ENCODE measurements at places on chromosomes 7 and 10.

- DNase-seq, result peak; percentile 92
These were observed 1455.7 kb upstream of the CELF2 start for GRCh38 chr10:9561821-9562505.

GRCh38 chr7:27834179-27834921 is 94.4 kb downstream of the TAX1BP1 start:
- no peak for DNase-seq

- DNase-seq, result no peak
These were observed 106.0 kb downstream of the GALNT17 start for GRCh38 chr7:71237945-71238344.

DNA sequence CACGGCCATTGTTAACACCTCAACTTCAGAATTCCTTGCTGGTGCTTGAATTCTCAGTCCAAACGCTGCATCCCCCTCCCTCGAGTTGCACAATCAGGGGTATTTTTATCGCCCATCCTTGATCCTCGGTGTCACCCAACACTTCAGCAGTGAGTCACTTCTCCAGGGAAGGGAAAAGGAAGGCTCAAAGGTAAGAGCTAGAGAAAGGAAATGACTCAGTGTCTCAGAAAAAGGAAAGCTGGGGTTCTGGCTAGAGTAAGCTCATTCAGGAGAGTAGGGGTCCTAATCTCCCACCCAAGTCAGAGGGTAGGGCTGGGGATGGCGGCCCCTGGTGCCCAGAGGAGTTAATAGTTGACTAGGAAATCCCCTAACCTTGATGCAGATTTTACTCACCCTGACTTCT is 39.8 kb upstream of the TRIM8 start:
- DNase-seq, result no peak

GRCh38 chr10:52256832-52257691 is 57.0 kb upstream of the DKK1 start:
- no peak for DNase-seq

GRCh38 chr7:157194948-157195347 is 56.2 kb downstream of the UBE3C start:
- DNase-seq, result no peak

- DNase-seq, result no peak
These were observed 121.1 kb downstream of the ZNF277 start for GRCh38 chr7:112327566-112327965.

DNA sequence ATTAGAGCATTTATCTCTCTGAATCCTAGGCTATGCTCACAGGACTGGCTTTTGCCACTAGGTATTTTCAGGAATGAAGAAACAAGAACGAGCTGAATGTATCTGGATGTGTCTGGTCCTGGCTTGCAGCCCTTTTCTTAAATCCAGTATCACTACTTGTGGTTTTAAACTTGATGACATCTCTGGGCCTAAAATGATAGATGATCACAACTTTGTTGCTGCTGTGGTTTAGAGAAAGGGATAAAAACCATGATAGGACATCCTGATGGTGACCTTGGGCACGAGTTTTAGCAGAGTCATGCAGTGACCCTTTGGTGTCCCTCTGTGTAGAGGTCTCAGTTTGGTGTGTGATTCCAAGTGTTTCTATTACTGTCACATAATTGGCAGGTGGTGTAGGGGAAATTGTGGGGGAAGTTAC is 31.7 kb upstream of the SEMA3C start:
- DNase-seq, result no peak

DNA sequence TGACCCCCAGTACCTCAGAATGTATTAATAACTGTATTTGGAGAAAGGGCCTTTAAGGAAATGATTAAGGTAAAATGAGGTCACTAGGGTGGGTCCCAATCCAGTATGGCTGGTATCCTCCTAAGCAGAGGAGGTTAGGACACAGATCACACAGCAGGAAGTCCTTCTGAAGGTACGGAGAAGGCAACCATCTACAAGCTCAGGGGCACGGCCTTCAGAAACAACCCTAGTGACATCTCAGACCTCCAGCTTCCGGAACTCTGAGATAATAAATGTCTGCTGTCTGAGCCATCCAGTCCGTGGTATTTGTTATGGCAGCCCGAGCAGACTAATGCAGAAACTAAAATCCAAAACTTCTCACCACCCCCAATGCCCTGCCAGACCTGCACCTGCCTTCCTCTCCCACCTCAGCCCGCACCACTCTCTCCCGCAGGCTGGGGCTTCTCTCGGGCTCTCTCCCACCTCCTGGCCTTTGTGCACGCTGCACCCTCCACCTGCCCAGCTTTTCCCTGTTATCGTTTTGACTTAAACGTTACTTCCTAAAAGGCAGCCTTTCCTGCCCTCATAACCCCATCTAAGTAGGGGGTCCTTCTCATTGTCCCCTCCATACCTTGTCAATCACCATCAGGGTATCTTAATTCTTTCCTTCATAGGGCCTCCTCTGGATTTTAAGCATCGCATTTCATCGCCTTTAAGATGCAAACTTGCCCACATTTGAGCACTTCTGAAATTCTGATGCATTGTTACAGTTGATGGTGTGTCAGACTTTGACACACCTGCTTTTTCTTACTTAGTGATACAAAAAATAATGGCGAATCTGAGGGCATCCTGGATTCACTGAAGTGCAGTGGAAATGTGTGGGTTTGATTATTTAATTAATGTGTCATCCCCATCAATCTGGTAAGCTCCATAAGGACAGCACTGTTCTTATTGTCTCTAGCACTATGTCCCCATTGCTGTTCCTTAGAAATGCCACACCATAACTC is 32.2 kb upstream of the AQP1 start:
- no peak for DNase-seq

GRCh38 chr7:104992306-104992705 is 21.7 kb upstream of the KMT2E start:
- DNase-seq, result no peak

DNA sequence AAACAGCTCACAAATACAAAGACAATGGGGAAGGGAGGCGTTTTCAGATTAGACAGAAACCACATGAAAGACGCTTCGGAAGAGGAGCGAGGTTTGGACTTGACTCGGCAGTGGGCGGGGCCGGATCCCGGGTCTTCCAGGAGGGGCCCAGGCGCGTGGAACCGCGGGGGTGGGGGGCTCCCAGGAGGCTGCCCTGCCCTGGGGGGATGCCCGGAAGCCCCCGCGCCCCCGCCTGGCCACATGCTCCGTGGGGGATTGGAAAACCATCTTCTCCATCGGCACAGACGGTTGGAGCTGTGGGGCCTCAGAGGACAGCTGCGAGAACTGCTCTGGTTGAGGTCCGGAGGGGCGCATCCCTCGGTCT is 186.0 kb upstream of the SHH start:
- no peak for DNase-seq

GRCh38 chr10:77289790-77290189 is 347.8 kb downstream of the KCNMA1 start:
- DNase-seq, result no peak

GRCh38 chr10:5523796-5524574 is 776 bp upstream of the CALML3 start:
- DNase-seq, result no peak

DNA sequence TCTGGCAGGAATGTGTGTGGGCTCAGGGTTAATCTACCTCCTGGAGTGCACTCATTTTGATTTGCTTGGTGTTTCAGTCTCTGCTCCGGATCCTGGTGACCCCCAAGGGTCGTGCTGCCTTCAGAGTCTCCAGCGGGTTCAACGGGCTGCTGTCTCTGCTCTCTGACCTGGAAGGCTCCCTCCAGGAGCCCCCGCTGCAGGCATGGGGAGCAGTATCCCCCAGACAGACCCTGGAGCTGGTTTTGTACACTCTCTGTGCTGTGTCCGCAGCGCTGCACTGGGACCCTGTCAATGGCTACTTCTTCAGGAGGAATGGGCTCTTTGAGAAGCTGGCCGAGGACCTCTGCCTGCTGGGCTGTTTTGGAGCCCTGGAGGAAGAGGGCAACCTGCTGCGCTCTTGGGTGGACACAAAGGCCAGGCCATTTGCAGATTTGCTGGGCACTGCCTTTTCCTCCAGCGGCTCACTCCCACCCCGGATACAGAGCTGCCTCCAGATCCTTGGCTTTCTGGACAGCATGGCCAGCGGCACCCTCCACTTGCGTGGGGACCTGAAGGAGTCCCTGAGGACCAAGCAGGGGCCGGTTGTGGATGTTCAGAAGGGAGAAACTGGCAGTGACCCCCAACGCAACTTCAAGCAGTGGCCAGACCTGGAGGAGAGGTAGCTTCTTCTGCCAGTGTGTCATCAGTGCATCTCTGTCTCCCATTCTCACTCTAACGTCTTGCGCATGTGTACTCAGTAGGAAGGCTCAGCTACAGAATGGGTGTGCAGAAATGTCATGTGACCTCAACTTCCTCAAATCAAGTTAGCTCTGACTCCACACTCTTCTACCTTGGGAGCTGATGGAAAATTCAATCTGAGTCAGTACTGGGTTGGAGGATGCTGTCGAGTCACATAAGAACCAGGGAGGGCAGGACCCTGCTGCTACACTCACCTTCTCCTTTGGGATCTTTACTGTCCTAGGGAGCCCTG is 58.5 kb downstream of the WDFY4 start:
- DNase-seq, result no peak

DNA sequence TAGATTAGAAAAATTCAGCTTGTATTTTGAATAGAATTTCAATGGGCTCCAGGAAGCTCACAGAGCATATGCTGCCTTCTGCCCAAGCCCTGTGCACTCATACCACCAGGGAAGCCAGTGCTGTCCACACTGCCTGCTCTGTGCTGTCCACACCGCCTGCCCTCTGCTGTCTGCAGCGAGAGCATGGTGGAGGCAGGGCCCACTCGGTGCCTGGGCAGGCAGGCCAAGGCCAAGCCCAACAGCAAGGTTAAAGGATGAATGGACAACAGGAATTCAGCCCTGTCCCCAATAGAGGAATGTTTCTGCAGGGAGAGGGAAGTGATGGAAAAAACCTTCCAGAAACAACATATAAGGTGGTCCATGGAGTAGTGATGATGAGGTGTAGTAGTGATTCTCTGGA is 146.8 kb downstream of the GFRA1 start:
- DNase-seq, result no peak

GRCh38 chr7:90551036-90551435 is 45.1 kb upstream of the CDK14 start:
- no peak for DNase-seq

- DNase-seq, result no peak
These were observed 879 bp downstream of the NUDT5 start for GRCh38 chr10:12194752-12195271.

DNA sequence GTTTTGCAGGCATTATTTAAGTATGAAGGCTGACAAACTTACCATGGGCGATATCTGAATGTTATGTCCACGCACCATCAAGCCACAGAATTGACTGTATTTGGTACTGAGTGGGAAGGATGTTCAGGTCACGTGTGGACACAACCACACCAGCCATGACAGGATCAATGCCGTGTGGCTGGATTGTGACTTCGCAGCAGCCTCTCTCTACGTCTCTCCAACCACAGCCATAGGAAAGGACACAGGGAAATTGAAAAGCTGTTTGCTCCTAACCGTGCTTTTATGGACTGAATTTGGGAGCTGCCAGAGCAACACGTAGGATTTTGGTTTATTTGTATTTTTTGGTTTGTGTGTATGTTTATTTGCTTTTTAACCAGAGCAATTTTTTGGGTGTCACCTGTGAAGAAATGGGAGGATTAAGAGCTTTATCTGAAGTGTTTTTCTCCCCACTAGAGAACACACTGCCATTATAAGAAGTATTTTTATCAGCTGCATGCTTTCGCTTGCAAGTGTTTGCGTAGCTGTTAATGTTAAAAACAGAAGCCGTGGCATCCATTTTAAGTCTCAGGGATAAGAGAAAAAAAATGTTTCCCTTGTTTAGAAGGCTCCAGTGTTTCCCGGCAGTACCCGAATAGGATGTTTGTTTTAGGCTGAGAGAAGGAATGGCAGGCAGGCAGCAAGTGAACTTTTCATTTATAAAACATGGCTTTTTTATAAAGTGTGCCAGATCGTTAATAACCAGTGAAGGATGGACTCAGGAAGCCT is 401.1 kb upstream of the NFE2L3 start:
- DNase-seq, result no peak

GRCh38 chr7:135991906-135992305 is 14.7 kb upstream of the MTPN start:
- no peak for DNase-seq

DNA sequence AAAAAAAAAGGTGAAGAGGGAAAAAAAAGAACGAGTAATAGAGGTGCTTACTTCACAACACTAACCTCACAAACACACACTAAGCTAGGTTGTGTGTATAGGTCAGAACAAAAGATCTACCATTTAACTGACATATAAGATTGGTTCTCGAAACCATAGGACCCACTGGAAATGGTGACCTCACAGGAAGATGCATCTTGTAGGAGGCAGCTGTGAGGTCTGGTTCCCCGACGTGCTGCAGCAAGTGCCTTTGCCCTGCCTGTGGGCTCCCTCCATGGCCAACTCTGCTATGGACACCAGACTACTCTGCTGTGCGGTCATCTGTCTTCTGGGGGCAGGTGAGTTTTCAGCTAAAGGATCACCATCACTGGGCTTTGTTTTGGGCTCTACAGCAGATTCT is 133.8 kb upstream of the PRSS1 start:
- no peak for DNase-seq

DNA sequence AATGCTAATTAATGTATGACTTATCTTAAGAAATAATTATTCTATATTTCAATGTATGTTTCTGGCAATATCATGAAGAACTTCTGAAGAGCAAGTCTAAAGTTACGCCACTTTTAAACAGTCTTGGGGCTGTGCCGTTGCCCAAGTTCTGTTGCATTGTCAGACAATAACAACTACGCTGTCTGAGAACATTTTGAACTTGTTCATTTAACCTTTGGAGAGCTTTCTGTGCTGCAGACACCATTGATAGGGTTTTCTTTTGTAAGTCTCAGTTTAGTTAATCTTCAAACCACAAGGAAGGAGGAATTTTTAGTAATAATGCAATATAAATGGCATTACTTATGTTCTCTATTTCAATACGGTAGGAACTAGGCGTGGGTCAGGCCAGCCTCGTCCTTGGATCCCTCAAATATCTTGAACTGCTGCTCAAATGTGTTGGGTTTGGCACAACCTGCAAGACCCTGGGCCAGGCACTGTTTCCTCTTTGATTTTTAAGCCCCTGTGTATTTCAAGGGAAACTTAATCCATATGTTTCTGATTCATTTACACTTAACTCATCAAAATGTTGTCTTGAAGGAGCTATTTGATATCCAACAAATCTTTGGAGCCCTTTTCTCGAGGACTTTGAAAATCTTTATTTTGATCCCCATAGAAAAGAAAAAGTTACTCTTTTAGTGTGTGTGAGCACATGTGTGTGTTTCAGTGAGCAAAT is 215.5 kb downstream of the INHBA start:
- no peak for DNase-seq

DNA sequence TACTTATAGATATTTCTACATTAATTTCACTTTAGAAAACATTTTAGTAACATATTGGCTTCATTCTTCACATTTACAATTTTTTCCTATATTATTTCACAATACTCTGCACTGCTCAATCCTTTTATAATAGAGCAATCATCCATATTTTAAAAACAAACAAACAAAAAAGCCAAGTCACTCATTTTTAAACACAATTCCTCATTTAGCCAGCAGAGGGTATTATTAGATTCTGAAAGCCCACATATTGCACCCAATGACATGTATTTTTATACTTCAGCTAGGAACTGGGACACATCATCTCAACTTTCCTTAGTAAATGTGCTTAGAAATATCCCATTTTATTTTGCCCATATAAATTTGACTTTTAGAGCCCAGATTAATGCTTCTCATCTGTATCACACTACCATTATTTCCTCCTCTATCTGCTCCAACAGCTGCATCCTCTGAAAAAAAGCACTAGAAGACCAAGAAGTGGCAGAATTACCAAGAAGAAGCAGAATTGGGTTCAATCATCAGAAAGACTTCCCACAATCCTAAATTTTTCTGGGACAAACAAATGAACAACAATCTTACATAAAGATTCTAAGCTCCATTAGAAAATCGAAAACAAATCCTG is 29.5 kb downstream of the CTNNA3 start:
- DNase-seq, result peak; percentile 10

Measured in spinal cord (tissue), 10 donors.